ENCODE measurements at places on chromosomes 3 and 15. TPM values are rescaled to one million over a fixed set of nuclear protein-coding genes. Genes with fewer than 3 reads are reported as not detected.

ZNF501 gene
- not detected for total RNA-seq

ATR gene
- total RNA-seq, result 11.2 TPM

EFHB gene
- total RNA-seq, result 1.5 TPM

SCN11A gene
- 0.01 TPM for total RNA-seq

ZBED2 gene
- total RNA-seq, result 0.15 TPM

DLEC1 gene
- total RNA-seq, result 0.09 TPM

HGD gene
- total RNA-seq, result 22.1 TPM

SLC38A3 gene
- 0.15 TPM for total RNA-seq

CHRNB4 gene
- total RNA-seq, result 0.53 TPM

CA12 gene
- total RNA-seq, result 187 TPM

ADCY5 gene
- 0.88 TPM for total RNA-seq

ALAS1 gene
- total RNA-seq, result 47.9 TPM

AADAC gene
- 11.5 TPM for total RNA-seq

SAMD7 gene
- not detected for total RNA-seq

GCSAM gene
- not detected for total RNA-seq

EIF5A2 gene
- 12.9 TPM for total RNA-seq

ACP3 gene
- total RNA-seq, result not detected

DNAH12 gene
- total RNA-seq, result 0.09 TPM

SLC22A13 gene
- not detected for total RNA-seq

MYLK gene
- 11.6 TPM for total RNA-seq

ROPN1 gene
- total RNA-seq, result not detected

CD86 gene
- total RNA-seq, result not detected

TEX55 gene
- total RNA-seq, result not detected

CORO2B gene
- 3.6 TPM for total RNA-seq

GABRR3 gene
- not detected for total RNA-seq

PIERCE2 gene
- 4.7 TPM for total RNA-seq

SMCO1 gene
- not detected for total RNA-seq

IGSF11 gene
- total RNA-seq, result 4.6 TPM

ACTRT3 gene
- 2.6 TPM for total RNA-seq

KCNMB2 gene
- not detected for total RNA-seq

GDPGP1 gene
- total RNA-seq, result 3.4 TPM

DYNLT2B gene
- total RNA-seq, result 24.7 TPM

ACTC1 gene
- 0.22 TPM for total RNA-seq

ANKRD63 gene
- total RNA-seq, result 0.40 TPM

LRRC2 gene
- not detected for total RNA-seq

Measured in A549 treated with AZD2906 at 1 μM for 4 hours (cell line).